ENCODE measurements at places on chromosomes 2 and 18. TPM values are rescaled to one million over a fixed set of nuclear protein-coding genes. Genes with fewer than 3 reads are reported as not detected.
A peak's percentile ranks its signal among the peaks of the same experiment; 100 is the strongest.

- no peak for DNase-seq
Measured at GRCh38 chr2:151043484-151043883, 218.2 kb downstream of the RBM43 start.

Gene SERPINB4
- not detected for polyA plus RNA-seq

Gene PLB1
- 1.2 TPM for polyA plus RNA-seq

GRCh38 chr2:149330127-149331022 is at the start of gene LYPD6:
Gene LYPD6, plus strand, starts transcription at chr2:149330587. Its CDS starts 107,122 bp downstream, at chr2:149437709.
- DNase-seq, result peak; percentile 87

Gene MRO
- 2.2 TPM for polyA plus RNA-seq

Gene SERPINB13
- polyA plus RNA-seq, result not detected
